Activated T-helper 2 cell treated with anti-CD3 and anti-CD28 coated beads, Interferon-gamma antibody, Interleukin-2, Interleukin-4, amounts not matched to agents 10 μg/mL and 5 μg/mL and 100 μg/mL, durations not matched to agents 14 hours and 24 hours and 36 hours (primary cell): ENCODE measurements at places on chromosomes 16 and 17.

- no peak for DNase-seq
Measured at GRCh38 chr16:62711797-62712196, 675.6 kb upstream of the CDH8 start.

DNA sequence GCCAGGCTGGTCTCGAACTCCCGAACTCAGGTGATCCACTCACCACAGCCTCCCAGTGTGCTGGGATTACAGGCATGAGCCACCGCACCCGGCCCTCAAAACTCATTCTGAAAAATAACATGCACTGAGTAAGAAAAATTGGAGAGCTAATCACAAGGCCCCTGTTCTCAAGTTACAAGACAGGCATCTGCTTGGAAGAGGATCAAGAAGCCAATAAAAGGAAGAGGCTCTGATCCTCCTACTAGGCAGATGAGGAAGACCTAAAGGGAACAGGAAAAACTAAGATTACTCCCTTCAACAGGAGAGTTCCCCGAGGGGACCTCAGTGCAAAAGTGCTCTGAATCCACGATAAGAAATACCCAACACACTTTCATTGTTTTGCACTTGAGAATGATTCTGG, 18.4 kb downstream of the BLMH start:
- DNase-seq: no peak

DNA sequence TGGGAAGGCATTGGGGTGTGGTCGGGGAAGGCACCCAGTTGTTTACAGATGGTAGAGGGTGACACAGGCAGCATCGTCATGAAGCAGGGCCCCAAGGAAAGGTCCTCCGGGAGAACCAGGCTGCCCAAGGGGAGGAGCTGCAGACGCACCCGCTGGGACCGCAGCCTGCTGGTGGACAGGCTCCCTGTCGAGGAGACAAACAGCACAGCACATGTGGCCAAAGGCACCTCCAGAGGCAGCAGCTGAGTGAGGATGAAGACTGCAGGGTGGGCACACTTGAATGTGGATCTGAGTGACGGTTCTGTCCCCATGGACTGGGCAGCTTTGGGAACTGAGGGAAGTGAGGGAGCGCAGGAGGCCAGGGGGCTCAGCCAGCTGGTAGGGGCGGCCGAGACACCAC, 12.4 kb downstream of the CHMP1A start:
- no peak for DNase-seq

DNA sequence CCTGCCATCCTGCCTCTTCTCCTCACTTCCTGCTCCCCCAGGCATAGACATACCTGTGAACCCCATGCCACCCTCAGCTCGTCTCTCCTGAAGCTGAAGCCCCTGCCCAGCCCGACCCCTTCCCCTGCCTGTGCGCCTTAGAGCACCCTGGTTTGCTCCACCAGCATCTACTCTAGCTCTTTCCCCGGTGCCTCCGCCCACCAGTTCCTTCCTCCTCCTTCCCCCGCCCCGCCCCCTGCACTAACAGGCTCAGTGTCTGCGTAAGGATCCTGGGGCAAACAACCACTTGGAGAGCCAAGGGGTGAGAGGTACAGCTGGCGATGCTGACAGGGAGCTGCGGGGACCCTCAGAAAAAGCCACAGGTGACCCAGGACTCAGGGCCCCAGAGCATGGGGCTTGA, 1.9 kb downstream of the GPR142 start:
- peak; percentile 38 for DNase-seq

- no peak for DNase-seq
Measured at GRCh38 chr16:50599494-50599893, 51.3 kb downstream of the NKD1 start.

DNA sequence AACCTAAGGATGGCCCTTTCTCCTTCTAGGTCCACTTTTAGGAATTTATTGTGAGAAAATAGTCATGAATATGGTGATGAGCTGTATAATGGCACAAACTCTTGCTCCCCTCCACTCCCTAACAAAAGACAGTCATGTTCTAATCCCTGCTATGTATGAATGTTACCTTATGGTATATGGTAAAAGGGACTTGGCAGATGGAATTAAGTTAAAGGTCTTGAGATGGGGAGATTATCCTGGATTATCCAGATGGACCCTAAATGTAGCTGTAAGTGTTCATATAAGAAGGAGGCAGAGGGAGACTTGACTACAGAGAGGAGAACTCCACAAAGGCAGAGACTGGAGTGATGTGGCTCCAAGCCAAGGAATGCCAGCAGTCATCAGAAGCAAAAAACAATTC, 296.1 kb downstream of the SOX9 start:
- no peak for DNase-seq

DNA sequence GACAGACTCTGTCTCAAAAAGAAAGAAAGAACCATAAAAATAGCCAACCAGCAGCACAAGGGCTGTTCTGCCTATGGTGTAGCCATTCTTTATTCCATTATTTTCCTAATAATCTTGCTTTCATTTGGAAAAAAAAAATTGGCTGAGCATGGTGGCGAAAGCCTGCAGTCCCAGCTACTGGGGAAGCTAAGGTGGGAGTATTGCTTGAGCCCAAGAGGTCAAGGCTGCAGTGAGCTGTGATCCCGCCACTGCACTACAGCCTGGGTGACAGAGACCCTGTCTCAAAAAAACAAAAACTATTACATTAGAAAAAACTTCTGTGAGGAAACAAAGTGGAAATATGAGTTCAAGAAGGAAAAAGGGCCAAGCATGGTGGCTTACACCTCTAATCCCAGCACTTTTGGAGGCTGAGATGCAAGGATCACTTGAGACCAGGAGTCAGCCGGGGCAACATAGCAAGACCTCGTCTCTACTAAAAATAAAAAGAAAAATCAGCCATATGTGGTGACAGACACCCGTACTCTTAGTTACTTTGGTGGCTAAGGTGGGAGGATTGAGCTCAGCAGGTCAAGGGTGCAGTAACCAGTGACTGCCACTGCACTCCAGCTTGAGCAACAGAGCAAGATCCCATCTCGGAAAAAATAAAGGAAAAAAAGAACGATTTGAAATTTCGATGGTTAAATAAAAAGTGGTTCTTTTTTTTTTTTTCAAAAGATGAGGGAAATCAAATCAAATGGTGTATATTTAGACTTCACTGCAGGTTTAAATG, 2.5 kb downstream of the DCAKD start:
- no peak for DNase-seq

- no peak for DNase-seq
Measured at GRCh38 chr16:81548876-81549546, 104.4 kb downstream of the CMIP start.

DNA sequence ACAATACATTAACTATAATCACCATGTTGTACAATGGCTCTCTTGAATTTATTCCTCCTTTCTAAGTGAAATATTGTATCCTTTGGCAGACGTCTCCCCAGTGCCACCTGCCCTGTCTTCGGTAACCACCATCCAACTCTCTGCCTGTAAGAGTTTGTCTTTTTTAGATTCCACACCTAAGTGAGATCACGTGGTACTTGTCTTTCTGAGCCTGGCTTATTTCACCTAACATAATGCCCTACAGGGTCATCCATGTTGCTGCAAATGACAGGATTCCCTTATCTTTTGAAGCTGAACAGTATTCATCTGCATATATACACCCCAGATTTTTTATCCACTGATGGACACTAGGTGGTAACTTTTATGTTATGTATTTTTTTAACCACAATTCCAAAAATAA, 24.2 kb downstream of the ORC6 start:
- DNase-seq: no peak

GRCh38 chr17:2595716-2596115, 2.3 kb downstream of the PAFAH1B1 start:
- no peak for DNase-seq

- no peak for DNase-seq
Measured at GRCh38 chr17:58121925-58122324, 26.3 kb upstream of the OR4D1 start.

GRCh38 chr16:50183316-50183715, 30.2 kb downstream of the TENT4B start:
- DNase-seq: no peak

DNA sequence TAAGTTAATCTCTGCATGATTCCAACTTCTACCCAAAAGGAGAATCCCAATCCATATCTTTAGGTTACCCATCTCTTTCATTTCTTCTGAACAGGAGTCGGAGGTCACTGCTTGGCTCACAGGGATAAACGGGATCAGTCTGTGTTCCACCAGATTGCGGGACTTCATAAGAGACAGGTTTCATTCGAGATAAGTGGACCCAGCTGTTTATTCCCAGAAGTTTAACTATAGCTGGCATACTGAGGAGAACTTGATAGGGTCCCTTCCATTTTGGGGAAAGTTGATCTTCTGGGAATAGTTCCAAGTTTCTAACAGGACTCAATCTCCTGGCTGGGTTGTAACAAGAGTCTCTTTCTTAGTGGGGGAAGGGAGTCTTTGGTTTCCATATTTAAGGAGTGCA, 45.4 kb upstream of the ARL4D start:
- no peak for DNase-seq

GRCh38 chr17:65017207-65017774, 39.2 kb downstream of the GNA13 start:
- DNase-seq: no peak

DNA sequence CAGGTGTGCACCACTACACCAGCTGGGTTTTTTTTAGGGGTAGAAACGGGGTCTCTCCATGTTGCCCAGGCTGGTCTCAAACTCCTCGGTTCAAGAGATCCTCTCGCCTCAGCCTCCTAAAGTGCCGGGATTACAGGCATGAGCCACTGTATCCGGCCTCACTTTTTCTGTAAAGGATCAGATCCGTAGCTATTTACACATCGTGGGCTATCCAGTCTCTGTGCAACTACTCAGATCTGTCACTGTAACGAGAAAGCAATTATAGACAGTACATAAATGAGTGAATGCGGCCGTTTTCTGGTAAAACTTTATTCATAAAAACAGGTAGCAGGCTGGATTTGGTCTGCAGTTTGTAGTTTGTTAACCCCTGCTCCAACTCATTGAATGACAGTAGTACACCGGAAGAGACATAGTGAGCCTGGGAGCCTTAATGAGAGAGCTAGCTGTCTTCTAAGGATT, 44.5 kb downstream of the VMP1 start:
- DNase-seq: no peak

- no peak for DNase-seq
Measured at GRCh38 chr17:50356892-50357510, 11.1 kb downstream of the XYLT2 start.

GRCh38 chr17:16040710-16041251, 41.2 kb downstream of the TTC19 start:
- no peak for DNase-seq

GRCh38 chr17:82489117-82489516, 30.4 kb upstream of the FOXK2 start:
- DNase-seq: no peak

DNA sequence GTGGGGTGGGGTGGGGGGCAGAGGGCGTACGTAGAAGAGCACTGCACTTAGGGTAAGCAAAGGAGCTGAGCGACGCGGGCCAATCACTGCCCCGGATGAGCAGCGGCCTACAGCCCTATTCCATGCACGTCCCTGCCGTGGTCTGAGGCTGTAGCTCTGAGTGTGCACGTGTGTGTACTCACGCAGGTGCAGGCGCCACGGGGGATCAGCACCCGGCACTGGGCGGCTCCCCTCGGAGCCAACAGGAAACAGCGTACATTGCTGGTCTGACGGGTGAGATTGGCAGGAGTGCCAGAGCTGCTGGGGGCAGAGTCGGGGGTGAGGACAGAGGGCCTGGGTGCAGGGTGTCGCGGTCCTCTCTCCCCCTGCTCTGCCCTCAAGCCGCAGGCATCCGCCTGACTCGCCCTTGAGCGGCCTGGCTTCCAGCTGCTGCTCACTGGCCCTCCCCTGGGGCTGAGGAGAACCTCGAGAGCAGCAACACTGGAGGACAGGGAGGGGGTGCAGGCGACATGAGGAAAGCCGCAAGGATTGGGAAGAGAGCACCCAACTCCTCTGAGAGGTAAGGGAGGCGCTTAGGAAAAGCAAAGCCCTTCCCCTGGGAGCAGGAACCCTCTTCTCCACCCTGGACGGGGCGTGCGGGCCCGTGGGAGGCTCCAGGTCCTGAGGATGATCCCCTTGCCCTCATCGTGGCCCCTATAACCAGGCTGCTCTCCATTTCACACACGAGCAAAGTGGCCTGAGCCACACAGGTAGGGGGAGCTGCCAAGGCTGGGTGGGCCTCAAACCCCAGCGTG, 57.8 kb downstream of the ENGASE start:
- DNase-seq: no peak

DNA sequence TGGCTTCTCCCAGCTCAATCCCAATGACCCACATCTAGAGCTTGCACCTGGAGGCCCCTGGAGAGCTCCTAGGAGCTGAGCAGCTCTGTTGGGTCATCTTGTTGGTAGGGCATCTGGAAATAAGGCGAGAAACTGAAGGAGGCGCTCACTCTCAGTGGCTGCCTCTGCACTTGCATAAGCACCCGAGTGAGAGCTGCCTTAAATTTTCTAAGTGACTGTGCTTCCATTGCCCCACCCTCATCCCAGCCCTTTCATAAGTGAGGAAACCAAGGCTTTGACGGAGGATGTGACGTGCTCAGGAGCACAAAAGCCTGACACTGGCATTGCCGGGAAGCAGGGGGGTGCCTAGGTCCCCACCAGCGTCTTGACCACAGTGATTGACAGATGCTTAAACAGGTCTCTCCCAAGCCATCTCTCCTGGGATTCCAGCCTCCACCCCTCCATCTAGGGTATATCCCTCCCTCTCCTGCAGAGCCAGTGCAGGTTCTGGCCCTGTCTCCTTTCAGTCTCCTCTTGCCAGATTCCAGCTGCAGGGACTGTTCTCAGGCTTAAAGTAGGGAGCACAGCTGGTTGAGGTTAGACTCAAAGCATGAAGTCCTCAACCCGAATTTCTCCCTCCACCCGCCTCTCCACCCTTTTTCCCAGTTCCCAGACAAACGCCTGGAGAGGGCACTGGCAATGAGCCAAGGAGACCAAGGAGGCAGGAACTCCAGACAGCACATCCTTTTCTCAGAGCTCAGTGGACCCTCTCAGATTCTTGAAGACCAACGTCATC, 113.7 kb downstream of the IRX5 start:
- no peak for DNase-seq

GRCh38 chr16:80034469-80034826, 433.9 kb upstream of the MAF start:
- no peak for DNase-seq

DNA sequence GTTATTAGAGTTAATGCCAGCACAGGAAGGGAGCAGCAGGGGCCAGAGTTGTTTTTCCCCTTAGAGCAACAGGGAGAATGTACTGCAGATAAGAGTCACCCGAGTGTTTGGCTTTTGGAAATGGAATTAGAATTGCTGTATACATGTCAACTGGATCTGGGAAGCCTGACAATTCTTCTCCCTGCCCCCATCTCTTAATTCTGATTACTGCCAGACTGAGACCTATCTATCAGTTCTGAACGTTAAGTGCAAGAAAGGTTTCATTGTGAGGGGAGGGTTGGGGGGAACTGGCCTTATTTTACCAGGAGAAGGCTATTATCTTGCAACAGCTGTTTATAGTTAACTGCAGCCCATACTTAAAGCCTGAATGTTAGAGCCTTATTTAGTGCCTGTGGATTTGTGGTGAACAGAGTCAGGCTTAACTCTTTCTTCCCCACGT, 424.5 kb upstream of the CDH11 start:
- DNase-seq: no peak
